ENCODE measurements at places on chromosomes 7 and 10.

DNA sequence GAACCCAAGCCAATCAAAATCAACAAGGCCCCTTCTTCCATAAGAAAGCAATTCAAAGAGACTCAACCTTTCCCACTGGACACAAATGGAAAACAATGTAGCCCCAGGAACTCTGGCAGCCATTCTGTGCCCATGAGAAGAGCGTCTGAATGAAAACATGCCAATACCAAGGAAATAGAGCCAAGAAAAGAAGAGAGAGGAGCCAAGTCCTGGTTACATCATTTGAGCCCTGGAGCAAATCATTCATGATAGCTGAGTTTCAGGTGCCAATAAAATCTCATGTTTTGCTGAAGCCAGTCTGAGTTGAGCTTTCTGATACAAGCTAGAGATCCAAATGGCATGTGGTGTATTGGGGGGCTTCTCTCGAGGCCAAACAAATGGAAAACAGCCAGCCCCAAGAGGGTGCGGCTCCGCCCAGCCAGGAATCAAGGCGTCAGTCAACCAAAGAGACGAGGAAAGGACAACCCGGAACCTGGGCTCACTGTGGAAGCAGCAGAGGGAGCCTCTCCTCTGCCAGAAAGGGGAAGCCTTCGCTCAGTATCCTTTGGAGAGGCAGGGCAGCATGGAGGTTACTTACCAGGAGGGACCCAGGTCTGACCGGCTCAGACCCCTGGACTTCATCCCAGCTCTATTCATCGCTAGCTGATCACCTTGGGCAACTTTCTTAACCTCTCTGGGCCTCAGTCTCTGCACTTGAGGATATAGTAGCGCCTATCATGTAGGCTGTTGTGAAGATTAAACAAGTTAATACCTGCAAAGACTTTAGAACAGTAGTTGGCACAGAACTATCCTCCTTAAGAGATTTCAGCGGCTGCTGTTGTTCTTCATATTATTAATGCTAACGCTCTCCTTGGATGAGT, 61.8 kb downstream of the OAT start:
- DNase-seq = no peak

GRCh38 chr10:47024046-47024322, 112.8 kb downstream of the PTPN20 start:
- no peak for DNase-seq

- DNase-seq = no peak
Measured at GRCh38 chr10:37747081-37747480, 110.3 kb downstream of the ZNF248 start.

GRCh38 chr10:16545116-16545736, 23.5 kb upstream of the C1QL3 start:
- peak; percentile 37 for DNase-seq

GRCh38 chr7:150846291-150847115, 5.8 kb upstream of the AOC1 start:
- no peak for DNase-seq

DNA sequence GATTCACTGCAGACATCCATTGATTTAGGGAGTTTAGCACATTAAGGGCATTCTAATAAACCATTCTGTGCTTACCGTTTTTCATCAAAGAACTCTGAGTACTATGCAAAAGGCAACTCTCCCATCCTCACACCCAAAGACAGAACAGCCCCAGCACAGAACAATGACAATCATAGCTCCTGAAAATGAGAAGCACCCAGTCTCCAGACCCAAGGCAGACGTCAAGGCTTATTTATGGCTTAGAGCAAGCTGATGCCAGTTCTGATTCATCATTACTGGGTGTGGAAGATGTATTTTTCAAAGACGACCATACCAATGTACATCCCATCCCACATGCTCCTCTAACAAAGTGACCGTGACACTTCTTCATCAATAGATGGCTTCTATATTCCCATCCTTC, 67.6 kb downstream of the OSBPL3 start:
- no peak for DNase-seq

GRCh38 chr7:132368246-132368900, 207.9 kb downstream of the PLXNA4 start:
- no peak for DNase-seq

DNA sequence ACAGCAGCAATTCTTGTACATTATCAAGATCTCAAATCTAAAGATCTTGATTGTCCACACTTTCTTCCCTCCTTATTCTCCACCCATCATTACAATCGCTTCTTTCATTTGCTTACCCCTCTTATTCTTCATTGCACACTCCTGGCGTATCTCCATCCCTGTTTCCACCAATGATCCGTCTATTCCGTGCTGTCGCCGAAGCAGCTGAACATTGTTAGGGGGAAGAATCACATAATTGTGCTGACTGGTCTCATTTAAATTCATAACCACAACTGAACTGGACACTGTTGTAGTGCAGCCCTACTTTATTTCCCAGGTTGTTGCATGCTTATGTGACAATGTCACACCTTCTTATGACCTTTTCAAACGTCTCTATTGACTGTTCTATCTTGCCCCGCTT, 18.9 kb upstream of the NRP1 start:
- DNase-seq = no peak

DNA sequence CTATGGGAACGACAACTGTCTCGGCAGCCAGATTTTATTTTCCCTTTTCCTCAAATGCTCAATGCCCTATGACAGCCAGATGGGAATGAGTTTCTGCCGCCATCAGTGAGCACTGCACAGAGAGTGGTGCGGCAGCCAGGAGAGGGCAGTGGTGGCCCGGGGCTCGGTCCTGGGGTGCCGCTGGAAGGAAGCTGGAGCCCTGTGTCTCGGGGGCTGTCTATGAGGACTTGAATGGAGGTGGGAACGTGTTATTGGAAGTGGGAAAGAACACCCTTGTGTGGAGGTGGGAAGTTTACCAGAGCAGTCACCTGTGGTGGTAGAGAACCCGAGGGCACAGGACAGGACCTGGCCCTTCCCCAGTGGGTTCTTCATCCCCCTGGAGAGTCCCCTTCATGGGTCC, 35.8 kb downstream of the JAKMIP3 start:
- no peak for DNase-seq

DNA sequence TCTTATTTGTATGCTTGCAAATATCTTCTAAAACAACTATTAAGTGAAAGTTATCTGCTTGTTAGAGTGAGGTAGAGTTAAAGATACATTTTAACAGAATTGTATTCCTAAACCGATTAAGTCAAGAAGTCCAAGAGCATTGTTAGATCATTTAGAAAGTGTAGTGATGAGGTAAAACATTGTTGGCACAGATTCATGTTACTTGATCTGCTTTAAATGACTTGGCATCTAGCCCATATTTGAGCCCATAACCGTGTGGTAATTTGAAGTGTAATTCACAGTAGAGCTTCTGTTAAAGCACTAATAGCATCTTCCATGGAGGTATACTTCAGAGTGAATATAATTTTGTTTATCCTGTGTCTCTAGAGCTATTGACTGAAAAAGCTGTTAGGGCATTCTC, 62.1 kb downstream of the PTEN start:
- DNase-seq = no peak

GRCh38 chr7:132004529-132004928, 448.1 kb upstream of the PODXL start:
- DNase-seq = no peak

DNA sequence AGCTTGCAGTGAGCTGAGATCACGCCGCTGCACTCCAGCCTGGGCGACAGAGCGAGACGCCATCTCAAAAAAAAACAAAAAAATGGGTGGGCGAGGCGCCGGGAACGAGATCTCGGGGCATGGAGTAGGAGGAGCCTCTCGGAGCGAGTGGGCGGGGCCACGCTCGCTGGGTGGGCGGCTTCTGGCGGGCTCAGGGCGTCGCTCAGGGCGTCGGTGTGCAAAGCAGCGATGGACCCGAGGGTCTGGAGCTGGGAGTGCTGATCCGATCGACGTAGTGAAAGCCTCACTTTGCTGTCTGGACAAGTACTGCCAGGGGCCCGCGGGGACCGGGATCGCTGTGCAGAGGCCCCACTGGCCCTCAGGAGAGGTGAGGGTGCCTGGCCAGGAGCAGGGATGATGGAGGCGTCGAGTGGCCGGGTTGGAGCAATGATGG, 22.6 kb upstream of the AMZ1 start:
- no peak for DNase-seq

GRCh38 chr7:130180571-130181262, 24.5 kb downstream of the TMEM209 start:
- DNase-seq = no peak

- no peak for DNase-seq
Measured at GRCh38 chr10:95237376-95238170, 43.5 kb downstream of the ACSM6 start.

- DNase-seq = no peak
Measured at GRCh38 chr10:70695241-70696030, 23.1 kb downstream of the ADAMTS14 start.

DNA sequence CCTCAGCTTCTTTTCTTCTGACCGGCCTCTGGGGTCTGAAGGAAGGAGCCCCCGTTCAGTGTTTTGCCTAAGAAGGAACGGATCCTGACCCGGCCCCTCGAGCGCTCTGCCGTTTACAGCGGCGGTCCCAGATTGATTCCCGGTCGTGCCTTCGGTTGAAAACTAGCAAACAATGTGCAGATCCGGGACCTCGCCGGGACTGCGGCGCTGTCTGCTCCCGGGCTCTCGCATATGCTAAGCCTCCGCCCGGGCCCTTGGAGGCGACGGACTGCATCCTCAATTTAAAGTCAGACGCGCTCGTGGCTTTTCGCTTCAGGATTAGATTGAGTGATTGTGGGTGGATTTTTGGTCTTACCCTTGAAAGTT, 559 bp downstream of the DBF4 start:
- DNase-seq = peak; percentile 33

DNA sequence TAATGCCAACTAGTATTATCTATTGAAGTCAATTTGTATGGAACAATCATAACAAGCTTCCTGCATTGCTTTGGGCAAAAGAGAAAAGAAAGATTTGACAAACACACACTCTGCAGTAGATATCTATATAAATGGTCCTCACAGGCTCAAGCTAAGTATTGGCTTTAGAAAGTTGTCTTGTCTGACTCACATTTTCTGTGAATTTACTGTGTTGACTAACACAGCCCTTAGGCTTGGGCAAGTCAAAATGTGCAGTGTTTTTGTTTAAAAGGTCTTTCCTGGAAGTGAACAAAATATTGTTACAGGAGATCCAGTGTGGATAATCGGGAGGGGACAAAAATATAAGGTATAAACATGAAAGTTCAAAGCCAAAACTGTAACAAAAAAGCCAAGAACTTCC, 194.4 kb downstream of the RELN start:
- no peak for DNase-seq

DNA sequence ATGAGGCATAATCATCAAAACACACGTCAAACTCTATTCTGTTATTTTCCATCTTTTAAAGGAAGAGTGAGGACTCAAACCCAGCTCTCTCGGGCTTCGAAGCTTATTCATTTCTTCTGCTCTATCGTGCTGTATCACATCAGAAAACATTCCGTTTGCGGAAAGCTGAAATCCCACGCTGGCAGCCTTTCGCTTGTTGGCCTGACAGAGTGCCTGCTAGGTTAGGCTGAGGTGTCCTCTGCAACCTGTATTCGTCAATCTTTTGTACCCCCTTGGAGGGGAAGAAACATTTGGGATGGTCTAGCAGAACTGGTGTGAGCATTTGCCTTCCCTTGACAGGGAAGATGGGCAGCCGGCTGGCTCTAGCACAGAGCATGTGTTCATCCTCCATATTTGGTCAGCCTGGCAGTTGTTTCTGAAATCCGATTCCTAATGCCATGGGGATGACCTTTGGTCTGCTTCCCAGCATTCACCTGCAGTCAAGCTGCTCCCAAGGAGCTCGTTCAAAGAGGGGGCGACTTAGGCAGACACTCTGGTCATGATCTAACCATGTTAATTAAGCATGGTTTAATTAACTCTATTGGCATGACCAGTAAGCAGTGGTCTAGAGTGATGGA, 55.2 kb downstream of the TACC2 start:
- no peak for DNase-seq

GRCh38 chr10:5744849-5745248, 60.2 kb downstream of the TASOR2 start:
- DNase-seq = no peak

GRCh38 chr10:129494740-129495139, 27.7 kb downstream of the MGMT start:
- no peak for DNase-seq

GRCh38 chr7:126227643-126228042, 1025.1 kb downstream of the GRM8 start:
- no peak for DNase-seq

DNA sequence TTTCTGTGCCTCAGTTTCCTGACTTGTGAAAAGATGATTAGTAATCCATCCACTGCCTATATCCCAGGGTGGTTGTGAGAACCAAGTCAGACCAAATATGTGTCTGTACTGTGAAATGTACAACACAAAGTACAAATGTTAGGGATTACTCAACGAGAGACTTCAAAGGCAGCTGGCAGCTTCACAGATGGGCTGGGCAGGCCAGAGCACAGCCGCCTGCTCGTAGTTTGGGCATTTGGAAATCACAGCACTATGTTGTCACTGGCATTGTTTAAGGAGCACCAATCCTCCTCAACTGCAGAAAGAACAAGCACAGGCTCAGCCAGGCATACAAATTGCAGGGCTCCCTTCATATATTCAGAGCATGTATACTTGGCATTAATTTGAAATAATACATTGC, 64.5 kb upstream of the C10orf90 start:
- no peak for DNase-seq

- no peak for DNase-seq
Measured at GRCh38 chr10:84493951-84494848, 165.8 kb downstream of the CCSER2 start.

DNA sequence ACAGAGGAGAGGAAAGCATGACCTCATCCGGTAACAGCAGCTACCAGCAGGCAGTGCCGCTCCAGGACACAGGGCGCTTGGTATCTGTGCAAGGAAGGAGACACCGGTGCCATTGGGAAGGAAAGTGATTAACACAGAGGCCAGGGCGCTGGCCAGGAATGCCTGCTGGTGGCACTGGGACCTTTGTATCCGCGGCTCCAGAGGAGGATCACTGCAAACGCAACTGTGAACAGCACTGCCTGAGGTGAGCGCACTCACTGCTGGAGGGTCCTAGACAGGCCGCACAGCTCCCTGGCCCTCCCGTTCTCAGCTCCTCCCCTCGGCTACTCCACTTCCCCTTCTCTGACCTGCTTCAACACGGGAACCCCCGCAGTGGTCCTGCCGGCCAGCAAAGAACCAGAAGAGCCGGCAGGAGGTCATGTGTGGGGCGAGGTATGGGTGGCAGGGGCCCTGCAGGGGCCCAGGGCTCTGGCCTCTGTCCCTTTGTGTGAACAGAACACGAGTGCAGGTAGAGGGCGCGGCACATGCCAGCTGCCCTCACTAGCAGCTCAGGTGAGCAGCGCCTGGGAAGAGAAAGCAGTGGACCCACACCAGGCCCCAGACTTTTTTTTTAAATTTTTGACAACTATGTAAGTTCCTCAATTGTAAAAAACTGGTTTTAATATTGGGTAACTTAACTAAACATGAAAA, 107.6 kb downstream of the VIPR2 start:
- no peak for DNase-seq

Data from natural killer cell (primary cell).